SIG-M5 (cell line): ENCODE measurements at places on chromosomes 6 and 20.

DNA sequence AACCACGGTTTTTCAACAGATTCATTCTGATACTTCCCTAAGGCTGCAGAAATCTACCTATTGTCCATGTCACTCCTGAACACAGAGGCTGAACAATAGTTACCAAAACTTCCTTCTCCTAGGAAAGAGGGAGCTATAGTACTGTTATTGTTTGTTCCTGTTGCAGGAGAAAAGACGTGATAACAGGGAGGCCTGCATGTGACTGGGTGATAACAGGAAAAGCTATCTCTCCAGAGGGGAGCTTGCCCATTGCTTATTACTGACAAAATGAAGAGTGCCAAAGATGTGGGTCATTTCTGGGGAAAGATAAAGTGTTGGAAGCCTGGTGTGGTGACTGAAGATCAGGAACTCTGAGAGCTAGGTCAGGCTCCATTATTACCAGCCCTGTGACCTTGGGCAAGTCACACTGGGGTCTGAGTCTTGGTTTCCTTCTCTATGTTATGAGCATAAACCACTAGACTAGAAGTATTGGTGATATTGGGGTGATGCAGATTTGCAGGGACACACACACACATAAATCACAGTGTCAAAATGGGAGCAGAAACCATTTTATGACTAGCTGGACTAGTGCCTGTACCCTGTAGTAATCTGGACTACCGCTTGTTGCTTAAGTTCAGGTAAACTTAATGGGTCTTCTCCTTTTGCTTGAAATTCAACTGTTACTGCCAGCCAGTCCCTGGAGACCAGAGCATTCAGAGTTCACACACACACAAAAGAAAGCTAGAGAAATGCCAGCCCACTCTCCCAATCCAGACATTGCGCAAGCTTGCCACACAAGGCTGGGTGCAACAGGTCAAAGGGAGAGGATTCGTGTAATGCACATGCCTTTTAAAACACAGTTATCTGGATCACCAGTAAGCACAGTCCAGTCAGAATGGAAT is 136.0 kb upstream of the CNR1 start:
- no peak for DNase-seq

GRCh38 chr6:36827261-36828079 is 11.8 kb downstream of the CPNE5 start:
- no peak for DNase-seq

- no peak for DNase-seq
These were observed 198.0 kb downstream of the RNF144B start for GRCh38 chr6:18585032-18585573.

DNA sequence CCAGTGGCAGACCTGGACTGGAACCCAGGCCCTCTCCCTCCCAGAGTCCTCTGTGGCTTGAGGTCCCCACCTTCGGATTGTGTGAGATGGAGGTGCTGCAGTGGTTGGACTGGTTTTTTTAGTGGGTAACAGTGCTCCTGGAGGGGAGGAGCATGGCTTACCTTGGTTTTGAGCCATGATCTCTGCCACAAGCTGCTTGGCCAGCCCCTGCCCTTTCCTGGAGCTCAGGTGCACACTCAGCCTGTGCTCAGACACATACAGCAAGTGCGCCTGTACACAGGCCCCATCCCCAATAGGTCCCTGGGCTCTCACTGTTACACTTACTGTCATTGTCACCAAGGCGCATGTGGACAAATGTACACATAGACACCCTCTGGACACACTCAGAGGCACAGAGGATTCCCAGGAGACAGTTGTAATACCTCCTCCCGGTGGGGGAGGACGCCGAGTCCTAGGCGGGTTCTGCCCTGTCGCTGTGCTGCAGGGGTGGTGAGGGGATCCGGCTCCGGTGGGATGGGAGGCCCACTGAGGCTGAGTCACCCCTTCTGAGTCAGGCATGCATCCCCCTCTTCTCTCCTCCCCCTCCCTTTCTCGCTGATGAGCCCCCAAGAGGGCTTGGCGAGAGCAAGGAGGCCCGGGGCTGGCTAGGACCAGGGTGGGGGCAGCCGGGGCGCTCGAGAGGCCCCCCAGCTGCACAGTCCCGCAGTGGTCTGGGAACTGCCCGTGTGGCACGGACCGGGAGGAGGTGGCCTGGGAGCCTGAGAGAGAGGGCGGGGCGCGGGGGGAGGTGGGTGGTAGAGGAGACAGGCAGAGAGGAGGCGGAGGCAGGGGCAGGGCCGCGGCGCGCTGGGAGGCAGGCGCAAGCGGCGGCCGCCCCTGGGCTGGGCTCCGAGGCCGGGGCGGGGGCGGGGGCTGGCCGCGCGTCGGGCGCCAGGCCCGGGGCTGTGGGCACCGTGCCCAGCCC is 522 bp upstream of the EPB41L1 start:
- DNase-seq: no peak

DNA sequence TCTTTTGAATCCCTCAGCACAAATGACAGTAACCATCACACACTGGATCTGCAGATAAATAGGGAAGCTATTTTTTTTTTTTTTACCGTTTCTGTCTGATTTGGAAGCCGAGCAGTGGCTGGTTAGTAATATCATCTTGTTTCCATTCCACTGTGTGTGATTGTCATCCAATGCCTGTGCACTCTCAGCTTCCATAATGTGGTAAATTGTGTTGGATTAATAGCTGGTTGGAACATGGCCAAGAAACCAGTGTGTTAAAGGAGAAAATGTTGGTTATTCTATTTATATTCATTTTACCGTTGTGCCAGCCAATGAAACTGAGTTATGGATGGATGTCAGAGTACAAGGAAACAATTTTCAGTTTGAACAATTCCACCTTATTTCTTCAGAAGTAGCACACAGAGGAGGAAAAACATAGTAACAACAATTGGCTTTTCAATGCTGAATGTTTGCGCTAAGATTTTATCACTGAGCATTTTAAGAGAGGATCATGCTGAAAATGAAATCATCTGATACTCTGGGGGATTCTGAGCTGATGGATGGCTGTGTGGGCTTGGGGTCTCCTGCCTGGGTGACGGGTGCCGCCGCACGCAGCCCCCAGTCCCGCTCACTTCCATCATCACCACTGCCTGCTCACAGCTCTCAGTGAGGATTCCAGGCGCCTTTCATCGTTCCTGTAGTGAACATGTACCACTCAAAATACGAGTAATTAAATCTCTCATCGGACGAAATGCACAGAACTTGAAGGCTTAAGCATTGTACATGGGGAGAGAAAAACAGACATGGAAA is 40.7 kb upstream of the EXOC2 start:
- no peak for DNase-seq

GRCh38 chr6:106782536-106783285 is 153.3 kb downstream of the QRSL1 start:
- DNase-seq: no peak

- DNase-seq: no peak
These were observed 246.0 kb upstream of the EXOC2 start for GRCh38 chr6:938916-939315.

GRCh38 chr6:95364016-95364604 is 213.2 kb upstream of the MANEA start:
- no peak for DNase-seq

- no peak for DNase-seq
These were observed 306.5 kb upstream of the MAP3K7 start for GRCh38 chr6:90893400-90893799.

DNA sequence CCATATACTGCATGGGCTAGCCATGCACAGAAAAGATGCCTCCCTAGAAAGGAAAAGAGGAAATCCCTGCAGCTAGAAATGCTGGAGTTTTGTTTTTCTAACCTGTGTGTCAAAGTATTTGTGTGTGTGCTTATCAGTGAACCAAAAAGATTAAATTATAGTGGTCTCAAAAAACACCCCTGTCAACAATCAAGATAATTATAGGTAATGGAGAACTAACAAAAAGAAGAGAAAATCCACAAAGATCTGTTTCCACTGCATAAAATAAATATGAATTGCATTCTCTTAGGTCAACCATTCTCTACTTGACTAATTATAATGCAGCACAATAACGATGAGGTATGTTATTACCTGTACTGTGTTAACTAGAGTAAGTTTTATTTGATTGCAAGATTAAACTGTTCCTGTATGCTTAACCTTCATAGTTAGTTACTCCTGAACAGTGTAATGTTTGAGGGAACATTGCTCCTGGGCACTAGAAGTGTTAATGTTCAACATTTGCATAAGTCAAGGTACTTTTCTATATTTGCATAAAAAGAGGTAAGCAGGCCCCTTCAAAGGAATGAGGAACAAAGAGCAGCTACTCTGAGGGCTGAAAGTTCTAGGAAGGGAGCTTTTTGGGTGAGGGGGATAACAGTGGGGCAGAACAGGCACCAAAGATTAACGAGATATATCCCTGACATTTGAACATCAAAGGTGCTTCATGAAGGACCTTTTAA is 212.1 kb downstream of the BTBD9 start:
- no peak for DNase-seq

DNA sequence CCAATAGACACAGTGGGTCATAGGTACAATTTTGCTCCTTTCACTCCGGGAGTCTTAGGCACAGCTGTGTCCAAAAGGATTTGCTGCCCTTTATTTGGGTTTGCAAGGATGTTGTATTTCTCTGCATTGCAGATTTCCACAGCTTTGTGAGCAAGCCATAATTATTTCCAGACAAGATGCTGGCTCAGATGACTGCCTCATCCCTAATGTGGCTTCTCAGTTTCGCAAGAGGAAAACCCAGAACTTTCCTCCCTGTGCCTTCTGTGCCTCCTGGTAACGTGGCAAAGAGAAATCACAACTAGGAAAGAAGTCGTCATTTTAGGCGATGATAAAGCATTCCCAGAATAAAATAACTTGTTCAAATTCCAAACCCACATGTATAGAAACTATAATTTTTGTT is 33.7 kb downstream of the FAM50B start:
- no peak for DNase-seq

DNA sequence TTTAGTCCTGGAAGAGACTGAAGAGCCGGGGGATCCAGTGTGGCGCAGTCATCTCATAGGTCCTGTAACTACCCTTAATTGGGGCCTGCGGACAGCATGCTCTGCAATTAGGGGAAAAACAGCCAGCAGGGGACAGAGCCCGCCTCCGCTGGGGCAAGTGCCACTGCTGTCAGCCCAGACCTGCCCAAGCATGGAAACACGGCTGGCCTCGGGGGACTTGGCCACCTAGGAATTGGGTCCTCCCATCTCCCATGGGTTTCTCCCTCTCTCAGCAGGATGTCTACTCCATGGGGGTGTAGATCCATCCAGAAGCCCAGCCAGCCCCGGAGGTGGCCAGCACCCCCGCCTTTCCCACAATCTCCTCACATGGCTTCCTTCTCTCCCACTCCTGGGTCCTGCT is 3.6 kb downstream of the GHRH start:
- no peak for DNase-seq

DNA sequence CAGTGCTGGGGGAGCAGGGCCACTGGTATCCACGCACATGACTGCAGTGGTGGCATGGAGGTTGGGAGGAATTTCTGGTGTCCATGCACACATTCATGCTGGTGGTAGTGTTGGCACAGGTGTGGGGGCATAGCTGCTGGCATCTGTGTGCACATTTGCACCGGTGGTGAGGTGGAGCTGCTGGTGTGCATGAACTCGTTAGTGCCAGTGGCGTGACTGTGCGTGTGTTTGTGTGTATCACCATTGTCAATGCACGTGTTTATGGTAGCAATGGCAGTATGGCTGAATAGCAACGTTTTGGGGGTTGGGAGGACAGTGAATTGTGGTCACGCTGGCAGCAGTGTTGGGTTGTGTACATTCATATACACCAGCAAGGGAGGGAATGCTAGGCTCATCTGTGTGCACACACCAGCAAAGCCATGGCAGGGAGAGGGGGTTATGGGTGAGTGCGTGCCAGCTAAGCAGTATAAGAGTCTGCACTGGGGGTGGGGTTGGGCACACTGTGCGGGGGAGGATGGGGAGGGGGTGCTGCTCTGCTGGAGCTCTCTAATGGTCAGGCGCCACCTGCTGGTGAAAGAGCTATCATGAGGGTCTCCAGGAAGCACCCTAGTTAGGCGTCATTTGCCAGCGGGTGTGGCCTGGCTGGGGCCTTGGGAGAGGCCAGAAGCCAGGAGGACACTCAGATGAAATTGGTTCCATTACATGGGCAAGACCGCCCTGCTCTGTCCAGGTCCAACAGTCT is 626.1 kb upstream of the ID4 start:
- DNase-seq: no peak

DNA sequence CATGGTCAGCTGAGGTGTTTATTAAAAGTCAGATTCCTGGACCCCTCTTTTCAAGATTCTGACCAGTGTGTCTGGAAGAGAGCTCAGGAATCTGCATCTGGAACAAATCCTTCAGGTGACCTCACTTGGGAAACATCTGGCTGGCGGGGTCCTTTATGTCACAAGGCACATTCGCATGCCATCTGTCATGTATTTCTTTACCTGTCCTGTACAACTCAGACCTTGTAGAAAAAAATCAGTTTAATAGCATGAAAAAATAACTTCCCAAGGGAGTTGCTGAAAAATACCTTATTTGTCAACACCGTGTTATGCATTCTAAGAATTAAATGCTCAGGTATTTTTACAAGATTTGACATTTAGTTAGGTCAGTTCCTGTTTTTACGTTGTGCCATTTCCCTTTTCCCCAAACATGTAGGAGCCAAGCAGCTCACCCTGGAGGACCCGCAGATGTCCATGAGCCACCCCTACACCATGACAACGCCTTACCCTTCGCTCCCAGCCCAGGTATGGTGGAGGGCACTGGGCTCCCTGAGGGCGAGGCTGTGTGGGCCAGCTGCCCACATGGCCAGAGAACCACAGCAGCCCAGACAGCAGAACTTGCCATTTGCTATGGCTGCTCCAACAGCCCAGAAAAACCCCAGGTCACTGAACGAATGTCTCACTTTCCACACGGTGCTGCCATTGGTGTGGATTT is 4.0 kb downstream of the IRF4 start:
- DNase-seq: no peak

DNA sequence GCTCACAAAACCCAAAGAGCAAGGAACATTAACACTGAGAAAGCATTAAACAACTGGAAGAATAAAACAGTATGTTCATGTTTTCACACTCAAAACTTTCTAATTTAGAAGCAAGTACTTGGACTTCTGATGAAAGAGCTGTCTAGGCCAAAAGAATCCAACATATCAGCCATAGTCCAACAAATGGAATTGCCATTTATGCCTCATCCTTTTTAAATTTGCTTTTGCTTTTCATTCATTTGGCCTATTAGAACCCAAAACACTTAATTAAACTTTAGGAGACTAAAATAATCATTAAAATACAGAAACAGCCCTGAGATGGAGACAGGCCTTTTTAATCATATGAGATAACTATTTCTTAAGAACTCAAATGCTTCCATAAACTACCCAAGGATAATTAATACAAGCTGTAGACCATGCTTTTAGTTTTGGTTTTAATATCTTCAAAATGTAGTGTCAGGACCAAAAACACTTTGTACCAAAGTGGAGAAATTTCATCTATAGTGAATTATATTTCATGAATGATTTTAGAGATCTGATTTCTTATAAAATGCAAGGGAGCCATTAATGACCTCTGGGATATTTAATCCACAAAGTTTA is 166.5 kb downstream of the KIF6 start:
- DNase-seq: no peak

DNA sequence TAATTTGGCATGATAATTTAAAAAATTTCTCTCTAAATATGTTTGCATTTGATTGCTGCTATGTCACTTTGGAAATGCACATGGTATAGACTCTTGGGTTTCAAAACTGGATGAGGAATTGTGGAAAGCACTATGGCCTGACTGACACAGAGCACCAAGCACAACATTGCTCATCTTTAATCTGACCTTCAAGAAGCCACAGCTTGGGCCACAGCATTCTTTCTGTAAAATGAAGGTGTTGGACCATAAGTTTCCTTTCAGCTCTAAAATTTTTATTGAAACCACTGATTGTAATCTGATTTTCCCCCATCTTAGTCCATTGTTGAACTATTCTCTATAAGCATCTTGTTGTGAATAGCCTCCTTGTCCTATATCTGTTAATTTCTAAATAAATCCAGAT is 41.0 kb downstream of the QKI start:
- DNase-seq: no peak
